ENCODE measurements at places on chromosomes 7 and 10. TPM values are rescaled to one million over a fixed set of nuclear protein-coding genes. Genes with fewer than 3 reads are reported as not detected.

LIPJ gene
- not detected for total RNA-seq

FOXP2 gene
- total RNA-seq = 0.68 TPM

SFTPA1 gene
- total RNA-seq = not detected

SNX10 gene
- 7.2 TPM for total RNA-seq

PLEKHA1 gene
- total RNA-seq = 42.1 TPM

HELLS gene
- total RNA-seq = 27.0 TPM

SPDYE2B gene
- total RNA-seq = not detected

BBIP1 gene
- 14.4 TPM for total RNA-seq

TACR2 gene
- total RNA-seq = 0.58 TPM

AKR1C2 gene
- not detected for total RNA-seq

MYL7 gene
- total RNA-seq = not detected

TAX1BP1 gene
- total RNA-seq = 73.1 TPM

CPEB3 gene
- total RNA-seq = 1.6 TPM

GNGT1 gene
- total RNA-seq = not detected

GIMAP1 gene
- total RNA-seq = 12.1 TPM

SEMA3C gene
- total RNA-seq = 8.6 TPM

ZNF716 gene
- total RNA-seq = not detected

HTRA1 gene
- total RNA-seq = 210 TPM

C7orf33 gene
- total RNA-seq = not detected

CYP2C19 gene
- total RNA-seq = not detected

IQUB gene
- total RNA-seq = 0.29 TPM

VSIR gene
- 53.8 TPM for total RNA-seq

LIPM gene
- total RNA-seq = not detected

GIMAP5 gene
- total RNA-seq = 28.6 TPM

TAS2R5 gene
- total RNA-seq = 0.34 TPM

SCIN gene
- total RNA-seq = 0.58 TPM

NXPH1 gene
- not detected for total RNA-seq

NAT16 gene
- total RNA-seq = not detected

ECHS1 gene
- 105 TPM for total RNA-seq

SYNPO2L gene
- total RNA-seq = not detected

NEBL gene
- 0.44 TPM for total RNA-seq

GLI3 gene
- 10.9 TPM for total RNA-seq

PLXDC2 gene
- 0.92 TPM for total RNA-seq

AQP1 gene
- total RNA-seq = 0.82 TPM

SPRN gene
- 0.92 TPM for total RNA-seq

ZPBP gene
- total RNA-seq = not detected

GARIN1A gene
- total RNA-seq = 0.05 TPM

TAC1 gene
- total RNA-seq = not detected

TMEM176B gene
- not detected for total RNA-seq

DENND2A gene
- total RNA-seq = 5.3 TPM

FRAT1 gene
- total RNA-seq = 3.3 TPM

TDRD1 gene
- total RNA-seq = not detected

NPY4R gene
- not detected for total RNA-seq

ZNF862 gene
- 18.1 TPM for total RNA-seq

All from glomerular endothelial cell (primary cell).